GM13977 (cell line): ENCODE measurements at places on chromosomes 4 and X.

GRCh38 chrX:9342561-9343051, 122.3 kb upstream of the TBL1X start:
- DNase-seq: peak; percentile 40

- DNase-seq: no peak
These were observed 65.6 kb upstream of the BLTP1 start for GRCh38 chr4:122086338-122087065.

DNA sequence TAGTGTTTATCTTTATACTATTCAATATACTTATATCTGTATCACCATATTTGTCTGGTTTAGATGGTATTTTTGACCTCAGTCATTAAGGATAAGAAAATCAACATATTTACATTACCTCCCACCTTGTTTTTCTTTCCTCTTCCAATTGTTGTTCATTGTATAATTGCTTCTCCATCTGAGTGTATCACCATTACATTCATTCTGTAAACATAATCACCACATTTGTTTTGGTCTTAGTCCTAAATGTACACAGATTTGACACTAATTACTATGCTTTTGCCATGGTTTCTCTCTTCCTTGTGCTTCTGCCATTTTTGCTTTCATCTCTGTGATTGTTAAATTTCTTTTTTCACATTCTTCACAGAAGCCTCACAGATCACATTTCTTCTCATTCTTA, 12.7 kb downstream of the ARMCX6 start:
- no peak for DNase-seq

DNA sequence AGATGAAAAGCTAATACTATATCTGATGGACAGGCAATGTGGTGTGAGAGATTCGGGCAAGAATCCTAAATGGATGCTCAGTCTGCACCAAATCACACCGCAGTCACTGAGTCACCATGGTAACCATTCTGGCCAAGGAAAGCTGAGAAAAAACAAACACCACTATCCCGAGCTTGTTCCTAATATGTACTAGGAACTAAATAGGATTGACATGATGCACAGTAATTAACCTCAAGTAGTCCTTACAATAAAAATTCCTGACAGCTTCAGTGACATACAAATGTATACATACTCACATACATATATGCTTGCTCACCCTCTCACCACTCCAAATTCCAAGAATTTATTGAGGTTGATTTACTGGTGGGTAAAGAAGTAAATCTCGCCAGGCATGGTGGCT, 1.1 kb upstream of the RAB40A start:
- DNase-seq: no peak

- no peak for DNase-seq
These were observed 2.8 kb upstream of the MAMLD1 start for GRCh38 chrX:150360331-150360730.

DNA sequence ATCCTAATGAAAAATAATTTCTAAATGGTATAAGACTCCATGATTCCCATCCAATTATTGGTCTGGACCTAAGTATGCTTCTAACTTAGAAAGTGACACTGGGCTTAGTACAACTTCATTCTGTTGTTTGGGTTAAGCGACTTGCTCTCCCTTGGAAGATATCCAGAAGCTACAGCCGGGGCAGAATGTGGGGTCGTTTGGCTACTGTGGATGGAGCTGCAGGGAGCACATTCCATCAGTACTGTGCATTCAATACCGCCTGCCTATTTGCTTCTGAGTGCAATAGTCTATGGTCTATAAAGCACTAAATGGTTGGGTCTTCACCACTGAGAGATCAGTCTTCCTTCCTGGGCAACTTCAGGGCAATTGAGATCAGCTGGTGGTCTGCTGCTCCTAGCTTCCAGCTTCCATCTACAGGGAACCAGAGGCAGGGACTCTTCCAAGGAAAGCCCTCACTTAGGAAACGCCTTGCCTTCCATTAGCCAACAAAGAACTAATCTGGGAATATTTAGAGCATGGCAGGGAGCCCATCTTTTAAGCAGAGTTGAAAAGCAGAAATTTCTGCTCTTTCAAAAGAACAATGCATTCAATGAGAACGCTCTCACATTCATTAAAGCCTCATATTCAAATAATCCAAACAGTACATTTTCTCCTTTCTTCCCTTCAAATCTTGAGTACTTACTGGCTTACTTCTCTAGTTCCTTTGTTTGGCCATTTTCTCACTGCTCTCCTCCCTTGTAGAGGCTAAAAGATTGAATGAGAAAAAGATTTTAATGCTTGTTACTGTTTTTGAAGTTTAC, 1049.9 kb upstream of the TENM3 start:
- DNase-seq: no peak

GRCh38 chrX:139691493-139691842, 16.5 kb downstream of the MCF2 start:
- no peak for DNase-seq

GRCh38 chrX:108036298-108036973, 8.4 kb upstream of the VSIG1 start:
- DNase-seq: no peak

- no peak for DNase-seq
These were observed 16.7 kb upstream of the EXOSC9 start for GRCh38 chr4:121784401-121784800.

DNA sequence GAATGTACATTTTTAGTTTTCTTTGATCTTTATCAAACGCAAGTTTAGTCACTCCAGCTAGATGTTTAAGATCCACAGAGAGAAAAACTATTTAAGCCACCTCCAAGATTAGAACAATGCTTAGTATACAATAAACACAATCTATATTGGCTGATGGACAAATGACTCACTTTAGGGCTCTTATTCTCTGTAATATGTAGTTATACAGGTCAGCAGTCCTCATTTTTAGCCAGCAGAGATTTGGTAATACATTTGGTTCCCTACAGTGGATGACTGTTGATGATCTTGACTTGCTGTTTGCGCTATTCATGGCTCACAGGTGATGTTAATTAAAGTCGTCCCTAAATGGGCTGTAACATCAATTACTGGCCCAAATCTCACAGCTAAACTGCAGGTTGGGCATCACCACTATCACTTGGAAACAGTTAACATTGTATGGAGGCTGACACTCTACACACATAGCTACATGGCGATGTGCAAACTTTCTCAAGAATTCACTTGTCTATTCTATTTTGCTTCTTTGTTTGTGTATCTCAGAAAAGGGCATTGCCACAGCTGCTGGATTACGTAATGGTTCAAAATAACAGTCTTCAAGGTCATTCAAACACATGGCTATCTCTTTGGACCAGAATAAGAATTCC, 11.8 kb upstream of the DTHD1 start:
- no peak for DNase-seq

DNA sequence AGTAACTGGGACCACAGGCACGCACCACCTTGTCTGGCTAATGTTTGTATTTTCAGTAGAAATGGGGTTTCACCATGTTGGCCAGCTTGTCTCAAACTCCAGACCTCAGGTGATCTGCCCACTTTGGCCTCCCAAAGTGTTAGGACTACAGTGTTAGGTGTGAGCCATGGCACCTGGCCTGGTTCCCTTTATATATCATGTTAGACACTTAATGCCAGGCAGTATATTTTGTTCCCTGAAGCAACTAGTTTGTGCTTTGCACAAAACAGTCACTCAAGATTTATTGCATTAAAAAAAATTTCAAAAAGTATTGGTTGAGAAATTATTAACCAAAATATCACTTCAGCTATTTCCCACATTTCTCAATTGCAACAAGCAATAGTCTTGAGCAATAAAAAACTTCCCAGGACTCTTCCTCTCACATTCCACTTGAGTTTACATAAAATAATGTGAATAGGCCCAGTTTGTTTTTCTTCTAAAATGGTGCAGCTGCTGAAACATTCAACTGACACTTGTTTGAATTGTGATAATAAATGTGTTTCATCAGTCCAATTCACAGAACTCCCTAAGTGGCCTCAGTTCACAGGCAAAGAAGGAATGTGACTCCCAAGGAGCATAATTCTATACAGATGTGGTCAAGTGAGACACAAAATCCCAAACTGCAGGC, 22.7 kb downstream of the CXCL1 start:
- DNase-seq: no peak

DNA sequence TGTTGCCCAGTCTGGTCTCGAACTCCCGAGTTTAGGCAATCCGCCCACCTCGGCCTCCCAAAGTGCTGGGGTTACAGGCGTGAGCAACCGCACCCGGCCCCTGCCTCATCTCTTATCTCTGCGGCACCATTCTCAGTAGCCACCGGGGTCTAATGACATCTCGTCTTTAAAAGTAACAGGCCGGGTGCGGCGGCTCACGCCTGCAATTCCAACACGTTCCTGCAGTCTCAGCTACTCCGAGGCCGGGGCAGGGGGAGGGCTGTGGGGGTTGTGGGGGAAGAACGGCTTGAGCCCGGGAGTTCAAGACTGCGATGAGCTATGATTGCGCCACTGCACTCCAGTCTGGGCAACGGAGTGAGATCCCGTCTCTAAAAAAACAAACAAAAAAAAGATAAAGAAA, 28.8 kb downstream of the ING2 start:
- no peak for DNase-seq
